KG1 (cell line): ENCODE measurements at places on chromosomes 16 and 17.

DNA sequence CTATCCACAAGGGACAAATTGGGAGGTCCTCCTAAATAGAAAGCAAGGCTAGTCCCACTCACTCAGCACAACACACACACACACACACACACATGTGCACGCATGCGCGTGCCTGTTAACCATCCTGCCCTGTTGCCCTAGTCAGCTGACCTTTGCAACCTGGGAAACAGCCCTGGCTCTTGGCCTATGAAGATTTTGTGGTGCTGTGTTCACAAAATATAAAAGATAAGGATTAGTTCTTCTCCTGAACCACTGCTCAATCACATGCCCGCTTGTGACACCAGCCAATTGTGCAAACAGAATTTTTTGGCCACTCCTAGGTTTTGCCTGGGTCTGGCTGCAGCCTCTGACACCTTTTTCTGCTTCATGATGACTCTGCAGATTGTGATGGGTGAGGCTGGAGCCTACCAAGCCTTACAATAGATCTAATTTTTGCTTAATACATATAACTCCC is 3.3 kb upstream of the CES1 start:
- DNase-seq, result no peak

DNA sequence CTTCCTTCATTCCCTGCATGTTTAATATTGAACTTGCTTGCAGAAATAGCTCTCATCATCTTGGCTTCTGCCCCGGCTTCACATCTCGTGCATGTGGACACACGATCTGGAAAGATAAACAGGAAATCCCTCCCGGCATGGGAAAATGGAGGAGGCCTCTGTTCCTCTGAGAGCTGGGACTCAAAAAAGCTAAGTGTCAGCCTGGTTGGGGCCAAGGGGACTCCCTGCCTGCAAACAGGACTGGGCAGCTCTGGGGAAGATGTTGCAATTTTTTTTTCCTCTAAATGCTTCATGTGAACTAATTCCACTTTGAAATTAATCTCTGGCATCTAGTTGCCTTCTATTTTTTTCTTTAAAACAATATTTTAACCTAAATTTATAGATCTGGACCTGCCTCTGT is 24.8 kb downstream of the ITPRIPL2 start:
- no peak for DNase-seq

GRCh38 chr16:70430667-70431536 is 8.0 kb downstream of the ST3GAL2 start:
- DNase-seq, result peak; percentile 47

GRCh38 chr17:17120294-17120693 is 78.0 kb downstream of the MPRIP start:
- DNase-seq, result no peak

GRCh38 chr16:89366561-89367537 is 123.5 kb downstream of the ANKRD11 start:
- DNase-seq, result no peak

GRCh38 chr17:78935419-78936323 is 10.5 kb upstream of the TIMP2 start:
- DNase-seq, result no peak

GRCh38 chr17:39581071-39581758 is 26.5 kb downstream of the NEUROD2 start:
- no peak for DNase-seq

- no peak for DNase-seq
Measured at GRCh38 chr17:16352303-16352666, 984 bp downstream of the CENPV start.

DNA sequence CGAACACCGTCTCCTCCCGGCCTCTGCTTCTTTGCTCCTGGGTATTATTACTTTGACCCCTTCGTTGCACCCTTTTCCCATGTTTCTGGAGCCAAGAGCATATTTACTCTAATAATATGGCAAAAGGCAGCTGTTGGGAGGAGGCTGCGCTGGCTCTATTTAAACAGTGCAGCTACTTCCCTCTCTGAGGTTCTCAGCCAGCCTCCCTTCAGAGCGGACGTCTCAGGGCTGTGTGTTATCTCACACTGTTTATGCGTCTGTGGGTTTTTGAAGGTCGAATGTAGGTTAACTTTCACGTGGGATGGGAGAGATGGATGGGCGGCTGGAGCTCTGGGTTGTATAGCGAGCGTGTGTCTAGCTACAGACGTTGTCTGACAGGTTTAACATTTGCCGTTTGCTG is 45.3 kb downstream of the COX4I1 start:
- no peak for DNase-seq

DNA sequence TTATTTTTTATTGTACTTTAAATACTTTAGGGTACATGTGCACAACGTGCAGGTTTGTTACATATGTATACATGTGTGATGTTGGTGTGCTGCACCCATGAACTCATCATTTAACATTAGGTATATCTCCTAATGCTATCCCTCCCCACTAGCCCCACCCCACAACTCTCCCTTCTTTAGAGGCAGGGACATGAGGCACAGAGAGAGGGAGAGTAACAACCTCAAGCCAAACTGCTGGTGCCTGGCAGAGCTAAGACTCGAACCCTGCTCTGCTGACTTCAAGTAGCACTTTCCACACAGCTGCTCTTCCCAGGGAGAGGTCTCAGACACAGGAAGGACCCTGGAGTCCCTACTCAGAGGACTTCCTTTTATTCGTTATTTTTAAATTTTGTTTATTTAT is 69.4 kb downstream of the WSB1 start:
- DNase-seq, result no peak

- no peak for DNase-seq
Measured at GRCh38 chr17:27564463-27564862, 66.5 kb upstream of the LGALS9 start.

GRCh38 chr16:81765969-81766368 is 13.1 kb upstream of the PLCG2 start:
- DNase-seq, result no peak

DNA sequence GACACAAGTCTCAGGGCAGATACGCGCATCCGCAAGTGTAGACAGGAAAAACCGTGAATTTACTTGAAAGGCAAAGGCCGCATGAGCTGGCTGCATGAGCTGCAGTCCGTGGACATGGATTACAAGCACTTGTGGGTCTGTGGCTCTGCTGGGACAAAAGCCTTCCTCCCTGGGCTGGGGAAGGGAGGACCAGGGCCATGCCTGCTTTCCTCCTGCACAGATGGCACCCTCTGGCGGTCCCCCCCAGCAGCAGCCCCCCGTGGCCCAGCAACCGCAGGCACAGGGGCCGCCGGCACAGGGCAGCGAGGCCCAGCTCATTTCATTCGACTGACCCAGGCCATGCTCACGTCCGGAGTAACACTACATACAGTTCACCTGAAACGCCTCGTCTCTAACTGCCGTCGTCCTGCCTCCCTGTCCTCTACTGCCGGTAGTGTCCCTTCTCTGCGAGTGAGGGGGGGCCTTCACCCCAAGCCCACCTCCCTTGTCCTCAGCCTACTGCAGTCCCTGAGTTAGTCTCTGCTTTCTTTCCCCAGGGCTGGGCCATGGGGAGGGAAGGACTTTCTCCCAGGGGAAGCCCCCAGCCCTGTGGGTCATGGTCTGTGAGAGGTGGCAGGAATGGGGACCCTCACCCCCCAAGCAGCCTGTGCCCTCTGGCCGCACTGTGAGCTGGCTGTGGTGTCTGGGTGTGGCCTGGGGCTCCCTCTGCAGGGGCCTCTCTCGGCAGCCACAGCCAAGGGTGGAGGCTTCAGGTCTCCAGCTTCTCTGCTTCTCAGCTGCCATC is 1.7 kb upstream of the MRPL12 start:
- DNase-seq, result no peak

DNA sequence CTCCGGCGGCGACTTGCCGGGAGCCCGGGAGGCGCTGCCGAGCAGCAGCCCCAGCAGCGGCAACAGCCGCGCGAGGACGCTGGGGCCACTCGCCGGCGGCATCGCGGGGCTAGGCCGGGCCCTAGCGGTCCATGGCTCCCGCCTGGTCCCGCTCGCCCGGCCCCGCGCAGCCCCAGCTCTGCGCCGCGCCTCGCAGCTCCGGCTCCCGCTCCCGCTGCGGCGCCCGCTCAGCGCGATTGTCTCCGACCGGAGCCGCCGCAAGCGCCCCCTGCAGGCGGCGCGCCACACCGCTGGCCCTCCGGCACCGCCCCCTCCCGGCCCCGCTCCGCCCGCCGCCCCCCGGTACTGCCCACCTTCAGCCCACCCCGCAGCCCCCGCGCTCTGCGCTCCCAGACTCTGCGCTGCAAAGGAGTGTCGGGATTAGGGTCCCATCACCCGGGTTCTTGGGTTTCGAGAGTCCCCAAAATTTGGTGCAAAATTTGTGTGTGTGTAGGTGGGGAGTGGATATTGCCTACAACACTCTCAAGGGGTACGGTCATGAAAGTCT is at the start of gene FAM171A2:
TSS of gene FAM171A2 (minus strand) at position 241 of the 547 bp plus-strand sequence. CDS start at position 102, 139 bp downstream.
- peak; percentile 58 for DNase-seq

- DNase-seq, result no peak
Measured at GRCh38 chr17:79147746-79148506, 73.3 kb downstream of the ENGASE start.

GRCh38 chr17:4986403-4986802 is 1.1 kb downstream of the CAMTA2 start:
- DNase-seq, result no peak
